ENCODE measurements at places on chromosomes 5 and 9.

DNA sequence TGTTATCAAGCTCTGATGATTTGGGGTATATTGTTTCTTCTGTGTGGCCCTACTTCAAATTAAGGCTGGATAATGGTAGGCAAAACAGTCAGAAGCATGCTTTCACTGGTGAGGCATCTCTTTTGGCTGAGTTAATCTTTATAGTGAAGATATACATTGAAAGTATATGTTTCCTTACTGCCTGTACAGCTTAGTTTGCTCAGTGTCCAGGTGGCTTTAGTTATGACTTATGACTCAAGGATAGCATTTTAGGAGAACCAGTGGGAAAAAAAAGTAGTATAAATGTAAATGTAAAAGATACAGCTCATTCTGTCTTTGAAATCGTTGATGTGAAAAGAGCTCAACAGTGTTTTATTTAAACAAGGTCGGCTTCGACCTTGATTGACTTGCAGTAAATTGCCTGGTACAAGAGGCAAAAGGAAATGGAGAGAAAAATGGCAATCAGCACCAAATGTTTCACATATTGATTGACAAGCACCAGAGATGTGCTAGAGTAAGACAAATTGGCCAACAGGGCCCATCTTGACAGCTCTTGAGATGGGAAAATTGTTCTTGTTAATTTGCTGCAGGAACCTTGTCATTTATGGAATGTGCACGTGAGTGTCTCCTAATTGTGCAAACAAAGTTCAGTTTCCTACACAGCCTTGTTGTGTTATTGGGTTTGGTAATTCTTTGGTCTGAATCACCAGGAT is 447.4 kb upstream of the WWC1 start:
- no peak for DNase-seq

- DNase-seq, result no peak
These were observed 122.1 kb downstream of the WNK2 start for GRCh38 chr9:93306081-93306480.

DNA sequence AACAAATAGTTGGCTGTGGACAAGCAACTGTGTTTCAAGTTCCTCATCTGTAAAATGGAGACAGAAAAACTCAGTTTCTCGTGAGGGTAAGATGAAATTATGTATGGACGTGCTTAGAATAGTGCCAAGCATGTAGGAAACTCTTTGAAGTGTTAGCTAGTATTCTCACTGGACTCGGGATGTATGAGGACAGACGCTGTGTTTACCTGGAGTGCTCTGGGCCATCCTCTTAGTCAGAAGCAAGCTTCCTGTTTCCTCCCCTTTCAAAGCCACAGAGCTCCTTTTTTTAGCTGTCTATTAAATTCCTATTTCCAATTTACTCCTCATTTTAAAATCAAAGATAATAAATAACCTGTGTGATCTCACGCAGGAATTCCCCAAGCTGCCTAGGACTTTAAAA is 23.8 kb upstream of the IQGAP2 start:
- no peak for DNase-seq

- no peak for DNase-seq
These were observed 122.1 kb upstream of the MAP3K1 start for GRCh38 chr5:56693220-56693579.

- no peak for DNase-seq
These were observed 468.9 kb downstream of the DTWD2 start for GRCh38 chr5:118519466-118519865.

- peak; percentile 18 for DNase-seq
These were observed 38.7 kb downstream of the TSTD2 start for GRCh38 chr9:97594381-97594921.

- no peak for DNase-seq
These were observed 164.3 kb upstream of the ACOT12 start for GRCh38 chr5:81558188-81558587.

DNA sequence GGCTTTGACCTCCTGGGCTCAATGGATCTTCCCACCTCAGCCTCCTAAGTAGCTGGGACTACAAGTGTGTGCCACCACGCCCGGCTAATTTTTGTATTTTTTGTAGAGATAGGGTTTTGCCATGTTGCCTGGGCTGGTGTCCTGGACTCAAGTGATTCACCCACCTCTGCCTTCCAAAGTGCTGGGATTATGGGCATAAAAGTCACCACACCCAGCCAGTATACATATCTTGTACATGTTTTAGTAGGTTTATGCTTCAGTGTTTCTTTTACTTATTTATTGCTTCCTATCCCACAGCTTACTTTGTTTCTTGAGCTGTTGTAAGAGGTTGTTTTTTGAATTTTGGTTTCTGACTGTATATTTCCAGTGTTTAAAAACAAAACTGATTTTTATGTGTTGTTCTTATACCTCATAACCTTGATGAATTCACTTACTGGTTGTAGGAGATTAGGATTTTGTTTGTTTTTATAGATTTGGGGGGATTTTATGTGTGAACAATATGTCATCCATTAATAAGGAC is 12.9 kb downstream of the FBXW5 start:
- no peak for DNase-seq

GRCh38 chr9:136626740-136627642 is 35.7 kb upstream of the EGFL7 start:
- no peak for DNase-seq

DNA sequence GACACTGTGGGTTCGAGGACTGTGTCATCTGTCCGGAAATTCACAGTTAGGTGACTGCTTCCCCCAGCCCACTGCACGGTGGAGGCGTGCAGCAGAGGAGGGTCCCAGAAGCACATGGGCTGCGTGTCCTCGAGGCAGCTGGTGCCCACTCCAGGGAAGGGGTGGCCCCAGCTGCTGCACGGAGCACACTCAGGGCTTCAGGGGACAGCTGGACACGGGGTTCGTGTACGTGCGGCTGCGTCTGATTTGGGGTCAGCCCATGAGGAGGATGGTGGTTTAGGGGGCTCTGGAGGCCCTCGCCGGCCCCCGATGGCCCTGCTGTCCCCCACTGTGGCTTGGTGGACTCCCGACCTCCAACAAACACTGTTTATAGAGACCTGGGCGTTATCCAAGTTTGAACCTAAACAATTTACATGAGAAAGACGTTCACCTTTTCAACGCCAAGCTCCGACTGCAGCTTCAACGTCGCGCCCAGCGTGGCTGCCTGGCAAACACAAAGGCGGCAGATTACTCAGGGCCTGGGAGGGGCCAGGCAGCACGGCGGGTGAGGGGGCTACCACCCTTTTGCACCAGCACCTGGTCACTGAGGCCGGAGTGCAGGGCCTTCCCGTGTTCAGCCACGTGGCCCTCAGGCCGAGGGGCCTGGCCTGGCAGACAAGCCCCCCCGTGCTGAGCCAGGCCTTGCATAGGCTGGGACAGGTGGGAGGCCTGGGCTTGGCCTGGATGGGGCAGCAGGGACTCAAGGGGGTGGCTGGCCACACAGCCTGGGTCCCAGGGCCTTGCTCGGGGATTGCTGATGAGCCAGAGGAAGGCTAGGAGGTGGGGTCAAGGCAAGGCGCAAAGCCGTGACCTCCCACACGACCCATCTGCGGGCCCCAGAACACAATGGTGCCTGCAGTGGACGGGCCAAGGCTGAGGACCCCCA is 55.2 kb downstream of the EXD3 start:
- no peak for DNase-seq

DNA sequence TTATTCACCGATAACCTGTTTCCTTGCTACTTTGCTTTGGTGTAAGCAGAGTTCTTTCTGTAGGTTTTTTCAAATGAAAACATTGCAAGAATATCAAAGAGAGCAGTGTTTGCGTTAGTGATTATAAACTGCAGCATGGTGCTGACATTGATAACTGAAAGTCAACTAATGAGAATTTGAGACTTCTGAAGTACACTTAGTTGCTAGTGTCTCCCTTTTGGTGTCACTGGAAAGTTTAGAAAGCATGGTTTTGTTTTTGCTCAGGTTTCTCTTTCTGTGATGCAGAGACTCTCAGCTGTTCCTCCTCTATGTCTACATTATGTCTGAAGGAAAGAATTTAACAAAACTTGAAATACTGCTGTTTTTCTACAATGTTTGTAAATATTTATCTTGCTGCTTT is 80.2 kb upstream of the ZNF169 start:
- DNase-seq, result no peak

DNA sequence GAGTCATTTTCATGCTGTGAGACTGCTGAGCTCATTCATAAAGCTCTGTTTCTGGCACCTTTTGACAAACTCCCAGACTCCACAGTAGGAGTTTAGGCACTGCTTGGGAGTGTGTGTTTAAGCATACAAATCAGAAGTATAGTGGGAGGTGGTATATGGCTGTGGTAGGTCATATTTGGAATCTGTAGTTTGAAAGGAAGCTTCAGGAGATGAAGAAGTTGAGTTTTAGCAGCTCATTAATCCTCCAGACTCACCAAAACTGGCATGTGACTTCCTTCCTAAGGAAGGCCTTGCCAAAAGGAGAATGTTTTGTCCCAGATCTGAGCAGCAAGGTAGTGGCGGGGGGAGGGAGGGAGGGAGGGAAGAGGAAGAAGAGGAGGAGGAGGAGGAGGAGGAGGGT is 52.8 kb downstream of the SAXO1 start:
- DNase-seq, result no peak

- DNase-seq, result no peak
These were observed 40.2 kb downstream of the RGS3 start for GRCh38 chr9:113503613-113504211.

GRCh38 chr5:32109236-32109635 is 64.9 kb downstream of the GOLPH3 start:
- no peak for DNase-seq

GRCh38 chr5:157817387-157817702 is 41.6 kb downstream of the CLINT1 start:
- no peak for DNase-seq

DNA sequence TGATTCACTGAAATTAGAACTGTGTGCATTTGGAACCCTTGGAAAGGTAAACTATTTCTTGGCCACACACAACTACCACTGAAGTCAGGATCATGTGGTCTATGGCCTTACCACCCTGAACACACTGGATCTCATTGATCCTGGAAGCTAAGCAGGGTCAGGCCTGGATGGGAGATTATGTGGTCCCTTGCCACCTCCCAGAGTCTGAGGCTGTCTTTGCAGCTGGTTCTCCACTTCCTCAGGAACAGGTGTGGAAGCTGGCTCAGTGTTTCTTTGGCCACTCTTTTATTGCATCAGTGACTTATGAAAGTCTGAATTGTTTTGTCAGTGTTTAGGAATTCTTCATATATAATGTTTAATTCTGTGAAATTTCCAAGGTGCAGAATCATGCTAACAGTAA is 89.2 kb downstream of the TEK start:
- peak; percentile 12 for DNase-seq

- DNase-seq, result no peak
These were observed 454.6 kb downstream of the CETN3 start for GRCh38 chr5:89954916-89955315.

DNA sequence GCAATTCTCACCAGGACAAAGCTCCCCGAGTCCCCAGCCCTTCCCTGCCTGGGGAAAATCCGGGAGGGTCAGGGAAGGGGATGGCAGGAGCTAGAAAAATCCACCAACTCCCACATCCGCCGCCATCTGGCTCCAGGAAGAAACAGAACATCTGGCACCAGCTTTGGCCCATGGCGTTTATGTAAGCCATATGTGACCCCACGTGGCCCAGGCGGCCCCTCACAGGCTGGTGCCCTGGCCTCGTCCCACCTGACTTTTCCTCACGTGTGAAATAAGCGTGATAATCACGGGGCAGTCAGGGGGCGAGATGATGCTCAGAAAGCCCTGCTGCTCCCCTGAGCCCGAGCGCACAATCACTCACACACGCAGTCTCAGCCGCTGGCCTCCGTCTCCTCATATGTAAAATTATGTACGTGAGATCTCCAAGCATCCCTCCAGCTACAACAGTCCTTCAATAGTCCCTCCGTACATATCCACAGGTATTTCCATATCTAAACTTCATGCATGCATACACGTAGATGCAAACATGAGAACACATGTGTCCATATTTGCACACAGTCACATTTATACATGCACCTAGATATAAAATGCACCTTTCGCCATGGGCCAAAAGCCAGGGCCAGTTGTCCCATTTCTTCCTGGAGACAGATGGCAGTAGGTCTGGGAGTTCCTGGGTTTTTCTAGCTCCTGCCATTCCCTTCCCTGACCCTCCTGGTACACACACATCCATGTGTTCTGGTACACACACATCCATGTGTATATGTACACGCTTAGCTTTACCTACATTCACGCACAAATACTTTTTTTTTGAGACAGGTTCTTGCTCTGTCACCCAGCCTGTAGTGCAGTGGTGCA is 28.9 kb downstream of the PLPP7 start:
- no peak for DNase-seq

GRCh38 chr9:61673664-61674381 is 484.0 kb downstream of the SPATA31A7 start:
- no peak for DNase-seq

DNA sequence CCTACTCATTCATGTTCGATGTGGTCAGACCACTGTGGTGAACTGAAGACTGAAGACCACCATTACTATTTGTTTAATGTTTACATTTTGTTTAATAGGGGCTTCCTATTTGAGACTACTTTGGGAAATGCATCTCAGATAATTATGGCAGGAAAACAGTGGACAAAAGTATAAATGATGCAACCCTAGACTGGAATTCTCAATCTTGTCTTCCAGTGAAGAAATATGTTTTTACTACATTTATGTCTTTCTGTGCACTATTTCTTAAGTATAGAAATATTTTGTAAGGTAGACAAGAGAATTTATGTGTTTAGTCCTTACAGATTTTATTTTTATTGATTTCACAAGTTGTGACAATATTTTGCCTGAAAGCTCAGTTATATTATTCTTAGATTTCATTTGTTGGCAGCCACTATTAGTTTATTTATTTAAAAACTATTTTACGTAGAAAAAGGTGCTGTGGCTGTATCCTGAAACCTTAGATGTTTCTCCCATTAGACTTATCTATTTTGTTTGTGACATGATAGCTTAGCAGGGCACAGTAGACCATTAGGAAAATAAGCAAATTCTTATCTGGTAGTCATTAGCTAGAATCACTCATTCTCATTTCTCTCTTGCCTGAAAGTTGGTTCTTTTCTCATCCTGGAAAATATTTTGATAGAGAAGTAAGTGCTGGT is 39.4 kb upstream of the MRPS30 start:
- no peak for DNase-seq

GRCh38 chr9:116689486-116690032 is 2.5 kb downstream of the TRIM32 start:
- no peak for DNase-seq

DNA sequence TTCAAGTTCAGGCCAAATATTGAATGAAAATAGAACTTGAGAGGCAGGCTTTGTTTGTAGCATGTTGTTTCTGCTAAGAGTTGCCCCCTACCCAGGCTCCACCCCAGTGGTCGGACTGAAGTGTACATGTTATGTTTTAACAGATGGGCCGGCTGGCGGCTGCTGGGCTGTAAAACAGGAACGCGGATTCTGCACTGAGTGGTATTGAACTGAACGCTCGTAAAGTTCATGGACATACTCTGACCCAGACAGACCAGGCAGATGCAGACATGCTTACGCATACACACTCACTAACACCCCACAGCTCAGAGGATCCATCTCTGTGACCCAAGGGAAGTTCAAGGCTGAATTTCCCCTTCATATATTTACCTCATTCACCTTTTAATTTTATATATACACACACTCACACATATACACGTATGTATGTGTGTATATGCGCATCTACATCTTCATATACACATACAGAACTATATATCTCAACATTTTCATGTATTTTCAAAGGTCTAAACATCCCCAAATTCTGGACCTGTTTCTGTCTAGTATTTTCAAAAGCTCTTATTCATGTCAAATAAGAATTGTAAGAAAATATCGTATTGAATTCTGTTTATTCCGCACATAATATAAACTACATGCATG is 1.4 kb downstream of the MARCHF3 start:
- no peak for DNase-seq

GRCh38 chr9:13083963-13084528 is 195.4 kb downstream of the MPDZ start:
- DNase-seq, result no peak

Data from GM23338 (cell line).